ENCODE measurements at places on chromosomes 6 and 20.

DNA sequence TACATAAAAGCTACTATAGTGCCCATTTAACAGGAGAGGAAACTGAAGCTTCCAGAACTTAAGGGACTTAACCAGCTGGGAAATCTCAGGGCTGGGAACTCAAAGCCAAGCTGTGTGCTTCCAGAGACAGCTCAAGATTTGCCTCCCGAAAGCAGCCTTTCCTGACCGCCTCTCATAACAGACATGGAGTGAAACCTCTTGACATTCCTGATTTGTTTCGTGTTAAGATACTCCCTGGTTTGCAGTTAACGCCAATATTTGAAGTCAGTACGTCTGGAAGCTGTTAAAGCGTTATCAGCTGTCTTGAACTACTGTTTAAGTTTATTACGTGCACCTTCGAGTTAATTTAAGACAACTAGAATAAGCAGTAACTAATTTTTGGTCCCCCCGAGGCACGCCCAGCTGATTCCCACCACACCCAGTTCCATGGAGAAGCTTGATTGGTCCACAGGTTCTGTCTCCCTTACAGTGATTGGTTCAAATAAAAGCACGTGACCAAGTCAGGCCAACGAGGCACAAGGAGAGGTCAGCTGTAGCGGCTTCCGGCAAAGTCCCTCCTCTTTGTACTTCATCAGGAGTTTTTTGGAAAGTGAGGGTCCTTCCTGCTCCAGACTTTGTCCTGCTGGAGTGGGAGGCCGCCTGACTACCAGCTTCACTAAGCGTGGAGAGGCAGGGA lies 8.9 kb upstream of the TCP11 start:
- DNase-seq = no peak

DNA sequence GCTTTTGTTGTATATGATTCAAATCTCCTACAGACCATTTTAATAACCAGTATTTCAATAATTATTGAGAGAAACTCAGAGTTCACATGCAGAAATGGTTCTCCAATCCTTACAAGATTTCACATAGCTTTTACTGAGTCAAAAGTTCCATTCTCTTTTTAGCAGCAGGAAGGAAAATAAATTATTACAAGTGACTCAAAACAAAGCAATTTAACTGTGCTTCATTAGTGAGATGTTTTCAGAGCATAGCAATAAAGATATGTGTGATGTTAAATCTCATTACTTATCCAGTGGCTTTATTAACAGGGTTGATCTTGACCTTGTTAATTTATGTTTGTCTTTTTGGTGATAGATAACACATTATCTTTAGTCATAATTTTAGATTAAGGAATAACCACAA lies 22.0 kb downstream of the KIF13A start:
- no peak for DNase-seq

DNA sequence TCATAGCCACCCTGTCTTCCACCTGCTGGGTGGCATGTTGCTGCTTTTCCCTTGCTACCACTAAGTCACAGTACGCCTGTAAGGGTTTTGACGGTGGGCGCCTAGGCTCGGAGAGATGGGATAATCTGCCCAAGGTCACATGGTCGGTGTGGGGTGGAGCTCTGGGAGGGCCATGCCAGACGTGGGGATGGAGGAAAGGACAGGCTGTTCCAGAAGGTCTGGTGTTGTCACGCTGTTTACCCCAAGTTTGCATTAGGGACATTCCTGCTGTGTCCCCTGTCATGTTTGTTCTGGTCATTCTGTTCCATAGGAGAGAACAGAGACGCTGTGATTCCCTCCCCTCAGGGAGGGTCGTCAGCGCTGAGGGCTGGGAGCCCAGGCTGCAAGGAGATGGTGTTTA lies 16.1 kb downstream of the IP6K3 start:
- DNase-seq = no peak

- no peak for DNase-seq
Measured at GRCh38 chr6:35465646-35466045, 2.6 kb upstream of the RPL10A start.

DNA sequence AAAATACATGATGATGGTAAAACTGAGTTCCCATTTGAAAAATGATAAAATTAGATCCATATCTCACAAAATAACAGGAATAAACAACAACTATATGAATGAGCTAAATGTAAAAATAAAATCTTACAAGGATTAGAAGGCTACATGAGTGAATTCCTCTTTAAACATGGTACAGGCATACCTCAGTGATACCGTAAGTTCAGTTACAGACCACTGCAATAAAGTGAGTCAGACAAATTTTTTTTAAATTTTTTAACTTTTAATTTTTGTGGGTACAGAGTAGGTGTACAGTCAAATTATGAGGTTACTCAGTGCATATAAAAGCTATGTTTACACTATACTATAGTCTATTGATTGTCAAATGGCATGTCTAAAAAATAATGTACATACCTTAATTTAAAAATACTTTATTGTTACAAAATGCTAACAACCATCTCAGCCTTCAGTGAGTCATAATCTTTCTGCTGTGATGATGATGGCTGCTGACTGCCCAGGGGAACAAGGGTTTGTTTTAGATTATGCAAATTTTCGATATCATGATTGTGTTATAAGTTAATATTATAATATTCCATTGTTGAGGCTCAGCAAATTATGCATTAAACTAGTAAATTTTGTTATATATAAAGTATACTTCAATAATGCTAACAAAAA lies 222.8 kb upstream of the RUNX2 start:
- DNase-seq = no peak

DNA sequence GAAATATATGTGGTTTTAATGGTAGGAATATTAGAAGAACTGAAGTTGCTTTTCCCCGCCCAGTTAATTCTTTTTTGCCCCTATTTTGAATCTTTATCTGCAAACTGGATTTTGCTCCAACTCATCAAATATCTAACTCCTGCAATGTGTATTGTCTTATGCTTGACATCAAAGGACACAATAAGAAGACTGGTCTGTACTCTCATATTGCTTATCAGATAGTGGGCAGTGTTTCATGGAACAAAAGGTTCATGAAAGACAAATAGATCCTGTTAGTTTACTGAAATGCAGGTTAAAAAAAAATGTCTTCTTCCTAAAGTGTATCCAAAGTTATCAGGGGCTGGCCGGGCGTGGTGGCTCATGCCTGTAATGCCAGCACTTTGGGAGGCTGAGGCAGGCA lies 27.7 kb upstream of the GTF3C6 start:
- DNase-seq = no peak

DNA sequence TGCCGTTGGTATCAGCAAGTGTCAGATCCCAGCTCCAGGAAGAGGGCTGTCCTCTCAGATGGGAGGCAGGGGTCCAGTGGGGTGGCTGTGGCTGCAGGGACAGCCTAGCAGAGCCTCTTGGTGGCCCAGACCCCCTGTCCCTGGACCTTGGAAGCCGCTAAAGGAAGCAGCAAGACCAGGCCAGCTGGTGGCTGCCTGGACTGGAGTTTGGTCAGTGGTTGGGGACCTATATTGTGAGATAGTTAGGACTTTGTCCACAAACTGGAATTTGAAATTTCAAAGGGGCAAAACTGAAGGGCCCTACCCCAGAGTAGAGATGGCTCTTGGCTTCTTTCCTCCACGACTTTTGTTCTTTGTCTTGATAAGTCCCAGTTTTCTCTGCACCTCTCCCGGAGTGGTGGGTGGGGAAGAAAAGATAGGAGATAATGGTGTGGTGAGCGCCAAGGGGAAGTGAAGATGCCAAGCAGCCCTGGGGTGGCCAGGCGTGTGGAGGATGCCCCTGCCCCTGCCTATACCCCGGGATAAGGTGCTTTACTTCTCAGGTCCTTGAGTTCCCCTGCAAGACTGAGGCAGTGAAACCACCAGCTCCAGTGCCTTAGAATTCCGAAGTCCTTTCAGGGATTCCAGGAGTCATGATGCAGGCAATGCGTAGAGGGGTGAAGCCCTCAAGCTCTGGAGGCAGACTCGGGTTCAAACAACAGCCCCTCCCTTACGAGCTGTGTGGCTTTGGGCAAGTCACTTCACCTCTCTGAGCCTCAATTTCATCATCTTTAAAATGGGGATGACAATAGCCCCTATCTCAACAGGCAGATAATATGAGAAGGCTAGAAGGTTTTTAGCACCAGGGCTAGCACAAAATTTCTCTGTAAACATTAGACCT lies 40.2 kb downstream of the HNF4A start:
- DNase-seq = no peak

- DNase-seq = no peak
Measured at GRCh38 chr20:12175538-12175937, 257.8 kb downstream of the BTBD3 start.

DNA sequence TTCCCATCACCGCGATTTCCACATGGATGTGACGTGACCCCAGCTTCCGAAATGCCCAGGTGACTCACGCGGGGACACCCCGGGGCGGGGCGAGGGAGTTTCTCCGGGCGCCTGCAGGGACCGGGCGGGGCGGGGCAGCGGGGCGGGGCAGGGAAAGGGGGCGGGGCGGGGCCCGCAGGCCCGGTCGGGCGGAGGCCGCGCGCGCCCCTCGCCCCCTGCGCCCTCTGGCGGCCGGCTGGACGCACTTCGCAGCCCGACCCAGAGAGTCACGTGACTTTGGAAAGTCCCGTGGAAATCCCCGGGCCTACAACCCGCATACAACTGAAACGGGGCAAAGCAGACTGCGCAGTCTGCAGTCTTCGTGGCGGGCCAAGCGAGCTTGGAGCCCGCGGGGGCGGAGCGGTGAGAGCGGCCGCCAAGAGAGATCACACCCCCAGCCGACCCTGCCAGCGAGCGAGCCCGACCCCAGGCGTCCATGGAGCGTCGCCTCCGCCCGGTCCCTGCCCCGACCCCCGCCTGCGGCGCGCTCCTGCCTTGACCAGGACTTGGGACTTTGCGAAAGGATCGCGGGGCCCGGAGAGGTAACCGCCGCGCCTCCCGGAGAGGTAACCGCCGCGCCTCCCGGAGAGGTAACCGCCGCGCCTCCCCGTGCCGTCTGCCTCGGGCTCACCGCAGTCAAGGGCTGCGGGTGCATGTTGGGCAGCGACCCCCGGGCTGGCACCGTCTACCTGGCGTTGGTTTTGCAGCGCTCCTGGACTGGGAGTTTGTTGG lies at the start of gene TNFAIP3:
TNFAIP3 (plus strand) TSS at position 346 of the 771 bp plus-strand sequence. CDS start 3,969 bp downstream, outside the sequence.
- peak; percentile 88 for DNase-seq

GRCh38 chr6:43274916-43275597 lies 23.0 kb upstream of the SLC22A7 start:
- peak; percentile 16 for DNase-seq

DNA sequence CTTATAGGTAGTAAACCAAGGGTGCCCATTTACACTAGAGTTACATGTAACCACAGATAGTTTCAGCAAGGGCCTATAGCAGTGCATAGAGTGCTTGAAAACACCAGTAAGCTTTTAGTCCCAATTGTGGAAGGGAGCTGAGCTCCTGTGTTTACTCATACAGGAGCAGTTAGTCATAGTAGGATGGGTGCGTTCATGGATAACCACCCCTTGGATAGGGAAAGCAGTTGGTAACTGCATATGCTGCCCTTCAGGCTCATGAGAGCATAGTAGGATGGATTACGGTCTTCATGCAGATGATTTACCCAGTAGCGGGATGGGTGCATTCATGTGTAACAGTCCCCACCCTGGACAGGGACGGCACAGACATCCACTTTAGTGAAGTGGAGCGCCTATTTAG lies 45.1 kb downstream of the OR2B6 start:
- no peak for DNase-seq

DNA sequence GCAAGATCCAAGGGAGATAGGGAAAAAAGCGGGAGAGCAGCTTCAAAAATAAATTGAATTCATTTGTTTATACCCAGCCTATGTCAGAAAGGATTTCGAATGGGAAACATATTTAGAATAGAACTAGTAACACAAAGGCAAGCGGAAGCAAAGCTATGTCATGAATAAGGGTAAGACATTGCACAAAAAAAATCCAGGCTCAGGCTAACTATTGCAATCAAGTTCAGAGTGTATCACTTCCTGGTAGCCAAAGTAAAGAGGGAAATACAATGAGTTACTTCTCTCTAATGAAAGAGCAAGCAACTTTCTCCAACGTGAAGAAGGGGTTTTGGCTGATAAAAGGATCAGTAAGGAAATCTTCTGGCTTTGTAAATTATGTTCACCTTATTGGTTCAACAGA lies 212.8 kb downstream of the ZMYND8 start:
- DNase-seq = no peak

GRCh38 chr6:143155681-143156080 lies 95.0 kb downstream of the AIG1 start:
- DNase-seq = no peak

- DNase-seq = no peak
Measured at GRCh38 chr6:162251257-162251656, 476.3 kb downstream of the PRKN start.

DNA sequence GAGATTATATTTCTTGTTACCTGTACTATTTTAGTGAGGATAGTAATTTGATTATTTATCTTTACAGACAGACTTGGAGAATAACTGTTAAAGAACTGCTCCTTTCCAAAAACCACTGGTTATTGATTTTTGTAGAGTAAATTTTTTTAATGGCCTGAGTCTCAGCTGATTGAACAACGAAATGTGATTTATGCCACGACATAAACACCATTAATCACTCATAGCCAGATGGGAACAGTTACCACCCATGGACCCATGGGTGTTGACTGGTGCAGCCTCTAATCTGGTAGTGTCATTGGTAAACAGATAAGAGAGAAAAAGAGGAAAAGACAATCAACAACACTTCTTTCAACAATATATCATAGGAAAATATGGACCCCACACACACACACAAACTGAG lies 101.4 kb upstream of the BEND6 start:
- DNase-seq = no peak

DNA sequence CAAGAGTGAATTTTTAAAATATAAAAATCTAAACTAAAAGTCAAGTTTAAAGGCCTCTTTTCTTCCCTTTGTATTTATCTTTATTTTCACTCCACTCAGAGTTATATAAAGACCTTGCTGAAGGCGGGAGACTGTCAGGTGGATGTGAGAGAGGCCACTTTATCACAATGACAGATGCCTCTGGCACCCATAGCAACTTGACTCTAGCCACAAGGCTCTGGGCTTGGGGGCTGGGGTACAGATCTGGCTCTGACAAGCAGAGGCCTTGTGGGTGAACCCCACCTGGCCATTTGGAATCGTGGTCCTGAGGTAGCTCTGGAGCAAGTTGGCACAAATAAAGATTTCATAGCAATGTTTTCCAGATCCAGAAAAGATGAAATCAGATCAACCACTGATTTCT lies 417.2 kb downstream of the RFPL4B start:
- DNase-seq = no peak

- DNase-seq = no peak
Measured at GRCh38 chr6:124131259-124131658, 327.6 kb downstream of the NKAIN2 start.

DNA sequence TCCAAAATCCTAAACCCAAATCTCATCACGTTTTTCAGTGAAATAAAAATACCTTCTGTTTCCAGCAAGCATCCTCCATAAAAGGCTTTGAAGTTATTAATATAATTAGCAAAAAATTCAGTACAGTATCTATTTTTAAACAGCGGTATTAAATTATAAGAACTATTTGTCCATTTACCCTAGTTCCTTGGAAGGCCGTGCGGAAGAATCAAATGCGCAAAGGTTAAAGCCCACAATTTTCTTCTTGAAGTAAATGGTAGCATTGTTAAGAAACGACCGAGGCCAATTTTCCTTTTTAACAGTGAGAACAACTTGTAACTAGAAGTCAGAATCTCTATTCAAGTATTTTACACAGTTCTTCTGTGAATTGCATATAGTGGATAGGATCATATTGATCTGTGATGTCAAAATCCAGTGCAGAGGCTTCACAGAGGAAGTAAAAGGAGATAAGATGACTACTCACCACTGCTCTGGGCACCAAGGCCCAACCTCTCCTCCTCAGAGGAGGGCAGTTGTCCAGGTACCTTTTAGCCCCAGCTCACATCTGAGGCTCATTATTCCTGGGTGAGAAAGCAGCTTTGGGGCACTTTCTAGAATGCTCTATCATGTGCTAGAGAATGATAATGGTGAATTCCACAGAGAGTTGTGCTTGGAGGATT lies 36.3 kb downstream of the TNFAIP3 start:
- no peak for DNase-seq

GRCh38 chr6:116475141-116475540 lies 14.0 kb downstream of the CALHM6 start:
- DNase-seq = no peak
